Heart left ventricle (tissue), 16 donors: ENCODE measurements at places on chromosomes 1 and 21. TPM values are rescaled to one million over a fixed set of nuclear protein-coding genes. Genes with fewer than 3 reads are reported as not detected.

Gene SMIM34
- total RNA-seq: 0.69 TPM

Gene CD48
- total RNA-seq: 0.71 TPM

Gene TOMM20
- total RNA-seq: 56.7 TPM

Gene ARHGEF10L
- 65.2 TPM for total RNA-seq

Gene TNFRSF4
- total RNA-seq: 5.3 TPM

Gene RNF186
- not detected for total RNA-seq

Gene OR6K3
- not detected for total RNA-seq

Gene EPB41
- total RNA-seq: 31.7 TPM

Gene AADACL4
- not detected for total RNA-seq

Gene IFI16
- total RNA-seq: 61.8 TPM

Gene IL20
- not detected for total RNA-seq

Gene BRINP3
- total RNA-seq: 0.20 TPM

Gene KRTCAP2
- 106 TPM for total RNA-seq

Gene TGFB2
- total RNA-seq: 23.6 TPM

Gene GBP4
- 6.4 TPM for total RNA-seq

Gene KLHDC7A
- 0.12 TPM for total RNA-seq

Gene ASCL5
- total RNA-seq: not detected

Gene BEST4
- total RNA-seq: 0.09 TPM

Gene KCNJ15
- 0.54 TPM for total RNA-seq

Gene CELA3A
- total RNA-seq: not detected

Gene HSD11B1
- 1.7 TPM for total RNA-seq

Gene ITLN2
- 4.1 TPM for total RNA-seq

Gene OPRD1
- total RNA-seq: not detected
